ENCODE measurements at places on chromosomes 16 and 17.

DNA sequence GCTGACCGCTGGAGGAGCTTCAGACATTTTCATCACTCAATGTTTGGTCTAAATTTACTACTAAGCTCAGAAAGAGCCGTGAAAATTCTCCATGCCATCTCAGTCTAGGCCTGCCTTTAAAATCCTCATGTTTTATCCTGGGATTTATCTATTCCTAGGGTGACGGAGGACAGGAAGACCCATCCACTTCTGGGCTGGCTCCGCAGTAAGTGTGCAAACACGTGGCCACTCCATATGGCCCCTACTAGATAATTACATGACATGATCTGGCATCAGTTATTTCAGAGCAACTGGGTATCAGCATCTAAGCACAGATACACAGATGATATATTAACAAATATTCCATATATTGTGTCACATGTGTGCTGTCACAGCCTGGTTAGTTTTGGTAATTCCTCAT lies 77.8 kb upstream of the HS3ST4 start:
- DNase-seq: no peak

DNA sequence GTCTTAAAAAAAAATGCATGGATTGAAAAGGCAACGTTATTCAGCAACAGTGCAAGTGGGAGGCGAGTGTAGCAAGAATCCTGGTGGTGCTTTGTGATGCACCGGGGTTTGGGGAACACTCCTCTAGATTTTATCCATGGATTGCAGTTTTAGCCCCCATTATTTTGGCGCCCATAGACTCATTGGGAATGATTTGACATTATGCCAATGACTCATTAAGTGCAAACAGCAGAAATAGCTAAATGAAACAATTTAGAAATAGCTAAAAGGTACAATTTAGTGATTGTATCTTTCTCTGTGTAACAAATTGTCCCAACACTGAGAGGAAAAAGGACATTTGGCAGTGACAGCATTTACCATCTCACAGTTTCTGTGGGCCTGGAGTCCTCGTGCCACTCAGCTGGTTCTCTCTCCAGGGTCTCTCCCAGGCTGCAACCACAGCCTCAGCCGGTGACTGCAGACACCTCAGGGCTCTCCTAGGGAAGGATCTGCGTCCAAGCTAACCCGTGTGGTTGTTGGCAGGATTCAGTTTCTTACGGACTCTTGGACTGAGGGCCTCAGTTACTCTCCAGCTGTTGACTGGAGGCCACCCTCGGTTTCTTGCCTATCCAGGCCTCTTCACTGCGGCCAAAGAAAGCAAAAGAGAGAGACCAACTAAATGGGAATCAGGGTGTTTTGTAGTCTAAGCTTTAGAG lies 398.7 kb downstream of the SNX29 start:
- no peak for DNase-seq

DNA sequence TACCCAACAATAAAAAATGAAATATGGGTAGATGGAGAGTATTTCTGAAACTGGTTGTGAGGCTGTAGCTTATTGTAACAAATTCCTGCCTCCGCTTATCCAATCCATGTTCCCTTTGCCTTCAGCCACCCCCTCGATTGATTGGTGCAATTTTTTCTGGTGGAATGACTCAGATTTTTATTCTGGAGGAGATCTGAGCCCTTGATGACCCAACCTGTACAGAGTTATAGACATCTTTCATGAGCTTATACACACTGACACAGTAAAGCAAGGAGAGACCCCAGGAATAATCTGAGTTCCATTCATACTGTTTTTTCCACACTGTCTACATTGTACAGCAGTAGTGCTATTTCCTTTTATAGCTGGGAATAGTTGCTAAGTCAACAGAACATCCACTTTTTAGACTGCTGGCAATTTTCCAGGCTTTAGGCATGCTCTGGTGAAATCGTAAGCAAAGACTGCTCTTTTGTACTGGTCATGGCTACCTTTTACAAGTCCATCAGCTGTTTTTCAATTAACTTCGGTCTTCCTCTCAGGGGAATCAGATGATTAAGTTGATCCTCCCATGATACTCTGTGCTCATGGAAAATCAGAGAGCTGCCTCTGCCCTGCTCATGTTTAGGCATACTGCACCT lies 30.1 kb downstream of the CCL4 start:
- DNase-seq: no peak

GRCh38 chr17:33904476-33904875 lies 350.6 kb upstream of the CCL2 start:
- no peak for DNase-seq

GRCh38 chr16:53220585-53220984 lies 165.8 kb downstream of the CHD9 start:
- DNase-seq: no peak

- DNase-seq: no peak
Observed at GRCh38 chr16:66277311-66278070, 89.0 kb upstream of the CDH5 start.

- peak; percentile 64 for DNase-seq
Observed at GRCh38 chr16:15650698-15651171, 690 bp downstream of the NDE1 start.
